ENCODE measurements at places on chromosomes 3 and 15.
A peak's percentile ranks its signal among the peaks of the same experiment; 100 is the strongest.

DNA sequence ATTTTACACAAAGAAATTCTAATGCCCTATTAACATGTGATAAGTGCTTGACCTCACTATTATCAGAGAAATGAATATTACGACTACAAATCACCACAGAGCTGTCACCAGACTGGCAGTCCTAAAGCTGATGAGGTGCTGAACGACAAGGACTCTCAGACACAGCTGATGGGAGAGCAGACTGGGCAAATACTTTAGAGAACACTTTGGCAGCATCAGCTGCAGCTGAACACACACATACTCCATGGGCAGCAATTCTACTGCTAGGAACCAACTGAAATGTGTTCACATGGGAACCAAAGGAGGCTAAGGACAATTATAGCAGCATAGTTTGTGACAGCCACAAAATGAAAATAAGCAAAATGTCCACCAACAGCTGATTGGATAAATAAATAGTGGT is 45.5 kb downstream of the SUSD5 start:
- DNase-seq, result no peak

DNA sequence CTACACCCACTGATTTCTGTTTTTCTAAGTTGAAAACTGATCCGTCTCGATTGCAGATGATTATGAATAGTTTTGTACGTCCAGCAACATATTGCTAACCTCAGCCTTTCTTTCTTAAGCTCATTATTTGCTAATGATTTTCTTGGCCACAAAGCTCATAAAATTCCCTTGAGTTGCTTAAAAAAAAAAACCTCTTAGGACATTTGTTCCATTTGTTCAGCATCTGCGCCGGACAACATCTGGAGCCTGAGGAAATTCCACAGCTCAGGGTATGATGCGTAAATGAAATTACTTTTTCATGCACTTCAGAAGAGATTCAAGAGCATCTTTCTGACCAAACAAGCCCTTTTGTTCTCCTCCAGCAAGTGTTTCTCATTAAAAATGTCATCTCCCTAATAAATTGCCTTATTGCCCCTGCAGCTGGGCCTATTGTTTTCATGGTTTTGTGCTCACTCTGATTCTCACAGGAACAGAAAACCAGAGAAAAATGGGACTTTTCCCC is 249.1 kb upstream of the MCTP2 start:
- DNase-seq, result no peak

DNA sequence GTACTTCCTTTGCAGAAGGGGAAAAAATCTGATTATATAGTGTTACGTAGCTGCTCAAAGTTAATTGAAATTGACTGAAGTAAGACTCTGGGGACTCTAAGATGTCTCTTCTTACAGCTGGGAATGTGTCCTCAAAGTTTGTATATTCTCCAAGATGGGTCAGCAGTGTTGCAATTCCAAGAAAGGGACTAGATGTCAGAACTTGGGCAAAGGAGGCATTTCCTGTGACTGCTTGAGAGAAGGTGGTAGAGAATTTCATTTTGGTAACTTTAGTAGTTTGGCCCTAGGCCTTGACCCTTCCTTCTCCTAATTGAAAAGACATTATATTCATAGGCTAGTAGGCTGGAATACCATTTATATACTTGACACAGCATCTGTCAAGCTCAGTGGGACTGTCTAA is 33.9 kb downstream of the PTPRG start:
- DNase-seq, result peak; percentile 67

- DNase-seq, result no peak
Measured at GRCh38 chr15:57135800-57136199, 217.4 kb downstream of the TCF12 start.

DNA sequence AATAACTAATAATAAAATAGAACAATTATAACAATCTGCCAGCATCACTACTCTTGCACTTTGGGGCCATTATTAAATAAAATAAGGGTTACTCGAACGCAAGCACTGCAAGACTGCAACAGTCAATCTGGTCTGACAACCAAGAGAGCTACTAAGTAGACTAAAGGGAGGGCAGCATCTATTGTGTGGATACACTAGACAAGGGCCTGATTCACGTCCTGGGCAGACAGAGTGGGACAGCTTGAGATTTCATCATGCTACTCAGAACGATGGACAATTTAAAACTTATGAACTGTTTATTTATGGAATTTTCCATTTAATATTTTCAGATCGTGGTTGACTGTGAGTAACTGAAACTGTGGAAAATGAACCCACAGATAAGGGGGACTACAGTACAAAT is 39.5 kb downstream of the TNIK start:
- no peak for DNase-seq

GRCh38 chr3:65483480-65483879 is 555.2 kb downstream of the MAGI1 start:
- DNase-seq, result peak; percentile 28

DNA sequence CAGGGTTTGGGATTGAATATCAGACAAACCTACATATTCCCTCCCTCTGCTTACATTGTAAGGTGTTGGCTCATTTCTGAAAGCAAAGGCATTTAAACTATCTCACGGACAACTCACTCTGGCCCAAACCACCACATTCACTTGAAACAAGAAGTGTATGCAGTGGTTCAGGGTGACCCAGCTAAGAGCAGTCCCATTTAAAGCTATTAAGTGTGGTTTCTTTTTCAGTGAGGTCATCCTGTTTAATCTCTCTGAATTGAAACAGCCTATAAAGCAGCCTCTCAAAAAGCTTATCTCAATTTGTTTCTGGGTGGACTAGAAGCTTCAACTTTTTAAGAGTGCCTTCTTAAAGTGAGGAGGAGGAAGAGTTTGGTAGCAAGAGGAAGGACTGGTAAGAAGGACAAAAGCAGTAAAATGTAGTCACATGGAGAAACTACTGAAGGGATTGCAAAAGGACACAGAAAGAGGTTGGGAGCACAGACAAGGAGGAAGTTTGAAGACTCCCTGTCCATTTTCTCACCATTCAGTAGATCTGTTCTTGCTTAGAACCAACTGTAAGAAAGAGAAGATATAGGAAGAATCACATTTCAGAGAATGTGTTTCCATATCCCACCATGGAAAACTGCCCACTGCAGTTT is 151.6 kb downstream of the TMCO5A start:
- peak; percentile 70 for DNase-seq

GRCh38 chr15:89410039-89410435 is 75.4 kb upstream of the POLG start:
- DNase-seq, result no peak

- no peak for DNase-seq
Measured at GRCh38 chr15:90817117-90818057, 51.0 kb upstream of the FURIN start.

- peak; percentile 34 for DNase-seq
Measured at GRCh38 chr15:50542887-50543210, 3.6 kb downstream of the USP50 start.

- DNase-seq, result no peak
Measured at GRCh38 chr3:46095307-46095706, 68.0 kb upstream of the XCR1 start.

- DNase-seq, result peak; percentile 23
Measured at GRCh38 chr3:136919799-136920580, 37.8 kb upstream of the IL20RB start.

DNA sequence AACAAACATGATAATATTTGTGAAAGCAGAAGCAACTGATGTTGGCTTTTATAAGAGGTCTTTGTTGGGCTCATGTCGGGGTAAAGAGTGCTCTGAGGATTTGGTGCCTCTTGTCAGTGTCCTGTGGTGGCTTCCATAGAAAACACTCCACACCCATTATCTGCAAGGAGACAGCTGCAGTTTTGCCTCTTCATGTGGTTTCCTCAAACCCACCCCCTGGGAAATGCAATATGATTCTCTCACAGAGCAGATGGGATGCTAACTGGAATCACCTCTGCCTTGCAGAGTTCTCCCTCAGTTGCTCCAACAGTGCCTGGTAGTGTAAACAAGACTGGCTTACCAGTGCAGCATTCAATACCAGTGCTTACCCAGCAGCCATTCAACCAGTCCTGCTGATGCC is 771.4 kb upstream of the CFAP20DC start:
- DNase-seq, result no peak

DNA sequence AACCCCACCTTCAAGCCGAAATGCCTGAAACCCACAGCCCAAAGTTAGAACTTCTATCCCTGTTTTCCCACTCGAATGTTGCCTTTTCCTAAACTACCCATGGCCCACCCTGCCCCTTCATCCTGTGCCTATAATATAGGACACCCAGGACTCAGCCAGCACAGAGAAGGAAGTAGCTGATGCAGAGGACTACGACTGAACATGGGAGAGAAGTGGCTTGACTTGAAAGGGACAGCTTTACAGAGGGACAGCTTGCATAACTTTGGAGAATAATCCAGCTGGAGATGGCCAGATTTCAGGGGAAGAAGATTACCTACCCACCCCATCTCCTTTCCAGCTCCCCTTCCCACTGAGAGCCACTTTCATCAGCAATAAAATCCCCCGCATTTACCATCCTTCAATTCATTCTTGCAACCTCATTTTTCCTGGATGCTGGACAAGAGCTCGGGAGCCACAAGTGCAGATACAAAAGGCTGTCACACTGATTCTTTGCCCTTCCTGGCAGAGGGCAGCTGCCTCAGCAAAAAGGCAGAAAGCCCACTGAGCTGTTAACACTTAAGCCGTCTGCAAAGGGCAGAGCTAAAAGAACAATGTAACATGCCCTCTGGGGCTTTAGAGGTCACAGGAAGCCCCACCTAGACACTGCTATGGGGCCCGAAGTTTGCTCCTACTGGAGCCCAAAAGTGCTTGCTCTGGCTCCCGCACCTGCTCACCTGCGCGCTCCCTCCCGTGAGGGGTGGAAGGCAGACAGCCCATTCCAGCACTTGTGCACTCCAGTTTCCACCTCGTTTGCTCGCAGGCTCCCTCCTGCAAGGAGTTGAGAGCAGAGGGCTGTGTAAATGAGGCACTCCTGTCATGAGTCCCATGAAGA is 224.0 kb downstream of the TBC1D5 start:
- DNase-seq, result no peak

DNA sequence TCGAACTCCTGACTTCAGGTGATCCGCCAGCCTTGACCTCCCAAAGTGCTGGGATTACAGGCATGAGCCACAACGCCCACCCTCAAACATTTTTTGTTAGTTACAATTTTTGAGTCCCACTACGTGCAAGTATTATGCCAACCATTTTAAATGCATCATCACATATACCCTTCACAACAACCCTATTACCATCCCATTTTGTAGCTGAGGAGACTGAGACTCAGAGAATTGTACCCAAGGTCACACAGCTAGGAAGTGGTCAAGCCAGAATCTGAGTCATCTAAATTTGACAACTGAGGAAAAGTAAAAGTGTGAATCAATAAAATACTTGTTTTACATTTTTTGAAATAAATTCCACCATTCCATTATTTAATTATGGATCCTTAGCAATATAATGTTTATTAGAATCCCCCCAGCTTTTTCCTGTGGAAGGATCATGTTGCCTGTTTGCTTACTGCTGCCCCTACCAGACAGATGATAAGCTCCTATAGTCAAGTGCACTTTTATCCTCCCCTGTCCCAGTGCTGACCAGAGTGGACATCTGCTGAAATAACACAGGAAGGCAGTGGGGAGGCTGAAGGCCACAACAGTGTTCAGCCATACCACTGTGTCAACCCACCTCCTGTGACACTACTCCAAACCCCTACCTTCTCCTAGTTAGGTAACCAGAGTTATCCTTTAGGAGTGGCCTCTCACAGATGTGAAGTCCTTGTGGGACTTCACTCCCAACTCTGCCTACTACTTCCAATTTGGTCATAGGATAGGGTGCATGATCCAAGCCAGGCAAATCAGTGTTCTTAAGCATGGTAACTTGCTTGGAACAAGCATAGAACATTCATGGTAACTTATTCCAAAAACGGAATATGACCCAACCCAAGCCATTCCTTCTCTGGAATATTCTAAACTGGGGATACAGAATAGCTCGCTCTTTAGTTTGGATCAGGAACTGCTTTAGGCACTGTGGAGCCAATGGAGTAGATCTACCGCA is 28.1 kb downstream of the PRKAR2A start:
- DNase-seq, result no peak

- DNase-seq, result no peak
Measured at GRCh38 chr3:5128849-5129248, 6.8 kb downstream of the ARL8B start.

- DNase-seq, result peak; percentile 60
Measured at GRCh38 chr15:64895285-64896065, 16.2 kb upstream of the ANKDD1A start.

- peak; percentile 52 for DNase-seq
Measured at GRCh38 chr15:90143166-90143655, 40.9 kb upstream of the IDH2 start.

DNA sequence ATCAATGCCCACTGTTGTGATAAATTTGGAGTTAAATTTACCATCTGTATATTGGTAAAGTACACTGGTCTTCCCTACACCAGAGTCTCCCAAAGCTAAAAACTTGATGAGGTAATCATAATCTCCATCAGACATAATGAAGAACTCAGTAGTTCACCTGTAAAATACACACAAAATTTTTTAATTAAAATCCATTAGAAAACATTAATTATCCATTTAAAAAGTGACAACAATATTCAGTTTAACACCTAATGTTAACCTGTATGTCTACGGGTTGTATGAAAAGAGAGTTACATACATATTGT is 38.0 kb upstream of the RSL24D1 start:
- DNase-seq, result no peak

DNA sequence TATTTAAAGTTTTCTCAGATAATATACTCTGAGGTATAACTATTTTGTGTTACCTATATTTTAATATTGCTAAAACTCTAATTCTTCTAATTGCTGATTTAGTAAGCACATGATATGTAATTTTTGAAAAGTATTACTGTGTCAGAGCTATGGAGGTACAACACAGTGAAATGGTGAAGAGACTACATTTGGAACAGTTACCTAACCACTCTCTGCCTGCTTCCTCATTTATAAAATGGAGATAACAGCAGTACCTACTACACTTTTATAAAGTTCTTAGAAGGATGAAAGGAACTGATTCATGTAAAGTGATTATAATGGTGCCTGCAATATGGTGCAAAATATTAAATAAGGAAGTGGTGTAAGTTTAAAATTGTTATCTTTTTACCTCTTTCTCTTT is 16.3 kb upstream of the NEK10 start:
- no peak for DNase-seq

- DNase-seq, result peak; percentile 72
Measured at GRCh38 chr3:151216641-151217607, 13.9 kb upstream of the GPR171 start.
